Hindlimb muscle (tissue), 1 donor: ENCODE measurements at places on chromosomes 3 and 15. TPM values are rescaled to one million over a fixed set of nuclear protein-coding genes. Genes with fewer than 3 reads are reported as not detected.

AGBL1 gene
- polyA plus RNA-seq: 11.7 TPM

SLC2A2 gene
- not detected for polyA plus RNA-seq

CADM2 gene
- polyA plus RNA-seq: 5.8 TPM

DNA sequence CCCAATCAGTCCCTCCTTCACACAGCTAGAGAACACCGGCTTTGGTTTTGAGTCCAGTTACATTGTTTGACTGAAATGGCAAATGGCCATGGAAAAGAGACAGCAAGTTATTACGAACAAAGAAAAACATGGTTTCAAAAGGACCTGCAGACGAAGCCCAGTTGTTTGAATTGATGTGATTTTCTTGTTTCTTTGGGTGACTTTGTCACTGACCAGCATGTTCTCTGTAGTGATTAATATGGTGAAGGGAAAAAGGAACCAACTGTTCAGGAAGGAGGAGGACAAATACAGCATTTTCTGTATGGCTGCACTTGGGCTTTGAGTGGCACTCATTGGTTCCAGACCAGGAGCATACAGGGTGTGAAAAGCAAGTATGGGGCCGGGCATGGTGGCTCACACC, 217.4 kb upstream of the TPM1 start:
- DNase-seq: no peak

GRCh38 chr3:132245552-132246142, 71.6 kb upstream of the ACP3 start:
- peak; percentile 58 for DNase-seq

GRCh38 chr15:35060591-35060990, 24.5 kb downstream of the NANOGP8 start:
- no peak for DNase-seq

DNA sequence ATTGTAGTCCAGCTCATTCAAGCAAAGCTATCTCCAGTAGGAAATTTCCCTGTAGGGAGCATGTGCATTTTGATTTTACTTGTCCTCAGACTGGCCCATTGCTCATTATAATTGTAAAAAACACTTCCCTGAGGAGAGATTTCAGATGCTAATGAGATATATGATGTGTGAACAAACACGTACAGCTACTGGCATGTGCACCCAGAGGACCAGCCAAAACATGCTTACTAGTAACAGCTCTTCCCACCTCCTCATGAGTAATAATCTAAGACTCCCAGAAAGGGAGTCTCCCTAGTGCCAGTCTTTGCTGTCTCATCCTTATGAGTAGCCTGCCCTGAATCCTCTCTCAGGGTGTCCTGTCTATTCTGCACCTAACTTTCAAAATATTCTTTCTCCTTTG, 43.4 kb downstream of the FBXO22 start:
- DNase-seq: no peak

DNA sequence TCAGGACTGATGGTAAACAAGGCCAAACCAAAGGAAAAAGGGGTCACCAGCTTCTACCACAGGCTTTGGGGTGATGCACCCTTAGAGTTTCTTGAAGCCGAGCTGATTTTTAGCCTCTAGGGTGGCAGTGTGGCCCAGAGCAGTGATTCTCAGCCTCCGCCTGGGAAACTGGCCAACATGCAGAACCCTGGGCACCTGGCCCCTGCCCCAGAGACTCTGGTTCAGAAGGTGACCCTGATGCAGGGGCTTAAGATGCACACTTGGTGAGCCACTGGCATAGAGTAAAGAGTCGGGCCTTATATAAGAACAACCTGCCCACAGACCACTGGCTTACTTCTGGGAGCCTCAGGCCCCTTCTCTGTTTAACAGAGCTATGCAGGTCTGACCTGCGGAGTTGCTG, 44.5 kb downstream of the SYNM start:
- no peak for DNase-seq

DNA sequence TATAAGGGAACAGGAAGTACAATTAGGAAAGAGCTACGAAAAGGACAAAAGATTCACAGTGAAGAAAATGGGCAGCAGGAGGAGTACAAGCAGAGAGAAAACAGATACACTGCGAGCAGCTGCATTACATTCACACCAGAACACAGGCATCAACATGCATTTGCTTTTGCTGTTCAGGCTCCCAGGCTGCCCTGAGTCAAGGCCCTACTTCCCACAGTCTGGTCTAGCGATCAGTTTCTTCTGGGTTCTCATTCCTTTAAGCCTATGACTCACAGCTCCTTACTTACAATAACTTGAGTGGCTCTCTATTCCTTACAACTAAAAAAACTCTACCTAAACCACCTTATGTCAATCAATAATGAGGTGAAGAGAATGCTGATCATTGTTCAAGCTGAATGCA, 24.5 kb upstream of the ZNF445 start:
- no peak for DNase-seq

GRCh38 chr3:15426579-15427118, 695 bp downstream of the METTL6 start:
- DNase-seq: no peak

GRCh38 chr15:60426870-60427508, 29.2 kb upstream of the ANXA2 start:
- DNase-seq: peak; percentile 72

DNA sequence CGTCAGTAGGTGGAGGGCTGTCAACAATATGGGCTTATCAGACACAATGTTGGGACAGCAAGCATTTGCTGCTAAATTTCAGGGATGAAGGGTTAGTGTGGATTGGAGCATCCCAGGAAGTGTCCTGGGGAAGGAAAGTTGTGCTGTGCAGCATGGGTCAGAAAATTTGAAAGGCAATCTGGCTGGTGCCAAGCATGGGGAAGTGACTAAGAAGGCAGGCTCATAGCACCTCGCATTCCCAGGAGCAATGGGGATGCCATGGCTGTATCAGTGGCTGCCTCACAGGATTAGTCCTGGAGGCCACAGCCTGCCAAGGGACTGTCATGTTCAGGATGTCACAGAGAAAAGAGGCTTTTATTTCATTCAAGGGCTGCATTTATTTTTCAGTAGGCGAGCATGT, 322.4 kb upstream of the TRIM42 start:
- no peak for DNase-seq

DNA sequence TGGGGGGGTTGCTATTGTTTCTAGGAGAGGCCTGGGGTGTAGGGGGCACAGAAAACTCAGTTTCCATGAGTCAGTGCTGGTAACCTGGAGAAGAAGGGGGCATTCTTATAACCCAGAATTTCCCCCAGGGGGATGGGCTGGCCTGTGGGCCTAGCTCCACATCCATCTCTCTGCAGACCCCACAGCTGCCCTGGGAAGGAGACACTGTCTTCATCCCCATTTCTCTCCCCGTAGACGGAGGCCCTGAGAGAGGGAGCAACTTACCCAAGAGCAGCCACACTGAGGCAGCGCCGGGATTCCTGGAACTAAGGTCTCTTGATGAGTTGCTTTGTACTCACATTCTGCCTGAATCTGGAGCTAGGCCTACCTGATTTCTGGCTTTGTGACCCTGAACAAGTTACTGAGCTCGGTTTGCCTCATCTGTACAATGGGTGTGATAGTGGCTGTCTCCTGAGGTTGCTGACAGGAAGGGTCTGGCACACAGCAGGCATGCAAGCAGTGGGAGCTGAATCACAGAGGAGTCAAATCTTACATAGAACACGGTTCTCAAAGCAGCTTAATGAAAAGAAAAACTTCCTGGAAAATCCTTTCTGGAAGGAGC, 55.0 kb upstream of the LCTL start:
- no peak for DNase-seq

DNA sequence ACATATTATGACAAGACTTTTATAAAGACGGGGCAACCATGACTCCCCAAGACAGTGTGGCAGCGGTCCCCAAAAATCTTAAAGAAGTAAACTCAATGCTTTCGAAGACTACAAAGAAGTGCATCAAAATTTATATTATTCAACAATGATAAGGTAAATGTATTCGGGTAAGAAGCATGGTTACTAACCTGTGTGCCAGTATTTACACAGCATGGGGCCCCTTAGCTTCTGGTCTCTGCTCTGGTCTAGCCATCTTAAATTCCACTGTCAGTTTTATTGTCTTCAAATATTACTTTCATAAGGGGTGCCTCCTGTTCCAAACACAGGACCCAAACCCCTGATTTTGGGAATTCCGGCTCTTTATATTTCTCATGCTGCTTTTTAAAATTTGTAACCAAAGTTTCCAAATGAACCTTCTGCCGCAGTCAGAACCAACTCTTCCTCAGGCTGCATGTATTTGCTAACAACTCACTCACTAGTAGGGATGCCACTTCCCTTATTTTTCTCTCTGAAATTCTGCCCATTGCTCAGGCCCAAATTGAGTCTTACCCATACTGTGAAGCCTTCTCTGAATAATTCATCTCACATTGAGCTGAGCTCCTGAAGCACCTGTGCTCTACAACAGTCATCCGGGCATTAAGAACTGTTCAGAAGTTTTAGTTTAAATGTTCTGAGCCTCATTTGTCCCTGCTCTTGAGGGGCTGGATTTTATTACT, 1.2 kb downstream of the TTC23 start:
- no peak for DNase-seq

DNA sequence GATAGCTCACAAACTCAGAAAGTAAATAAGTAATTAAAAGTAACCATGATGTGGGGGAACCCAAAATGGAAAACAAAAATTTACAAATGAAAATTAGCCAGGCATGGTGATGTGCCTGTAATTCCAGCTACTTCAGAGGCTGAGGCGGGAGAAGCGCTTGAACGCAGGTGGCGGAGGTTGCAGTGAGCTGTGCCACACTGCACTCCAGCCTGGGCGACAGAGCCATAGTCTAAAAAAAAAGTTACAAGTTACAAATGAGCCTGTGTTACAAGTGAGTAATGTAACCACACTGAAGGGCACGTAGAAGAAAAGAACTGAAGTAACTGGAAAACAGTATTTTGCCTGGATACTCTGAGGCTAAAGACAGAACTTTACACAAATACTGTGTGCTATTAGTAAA, 11.3 kb downstream of the EXOSC7 start:
- DNase-seq: no peak

DNA sequence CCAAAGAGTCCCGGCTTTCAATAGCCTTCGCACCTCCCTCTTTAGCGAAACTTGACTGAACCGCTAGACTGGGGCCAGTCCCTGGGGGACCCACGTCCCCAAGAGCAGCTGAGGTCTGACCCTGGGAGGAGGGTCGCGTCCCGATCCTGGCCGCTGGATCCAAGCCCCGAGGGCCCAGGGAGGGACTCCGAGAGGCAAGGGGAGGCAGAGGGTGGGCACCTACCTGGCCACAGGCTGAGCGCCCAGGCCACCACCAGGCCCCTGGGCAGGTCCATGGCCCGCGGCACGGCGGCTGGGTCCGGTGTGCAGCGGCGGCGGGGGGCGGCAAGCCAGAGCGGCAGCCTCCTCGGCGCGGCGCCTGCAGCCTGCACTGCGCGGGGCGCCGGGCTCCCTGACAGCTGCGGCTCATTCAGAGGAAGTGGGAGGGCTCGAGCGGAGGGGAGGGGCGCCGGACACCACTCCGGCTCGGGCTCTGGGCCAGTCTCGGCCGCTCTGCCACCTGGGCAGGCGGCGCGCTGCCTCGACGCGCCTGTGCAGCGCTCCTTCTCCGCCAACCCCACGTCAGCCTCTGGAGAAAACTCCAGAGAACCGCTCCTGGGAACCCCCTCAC, at the start of gene ITGA11:
TSS of gene ITGA11 (minus strand) at position 372 of the 610 bp plus-strand sequence. CDS start at position 275, 97 bp downstream.
- DNase-seq: peak; percentile 74

DNA sequence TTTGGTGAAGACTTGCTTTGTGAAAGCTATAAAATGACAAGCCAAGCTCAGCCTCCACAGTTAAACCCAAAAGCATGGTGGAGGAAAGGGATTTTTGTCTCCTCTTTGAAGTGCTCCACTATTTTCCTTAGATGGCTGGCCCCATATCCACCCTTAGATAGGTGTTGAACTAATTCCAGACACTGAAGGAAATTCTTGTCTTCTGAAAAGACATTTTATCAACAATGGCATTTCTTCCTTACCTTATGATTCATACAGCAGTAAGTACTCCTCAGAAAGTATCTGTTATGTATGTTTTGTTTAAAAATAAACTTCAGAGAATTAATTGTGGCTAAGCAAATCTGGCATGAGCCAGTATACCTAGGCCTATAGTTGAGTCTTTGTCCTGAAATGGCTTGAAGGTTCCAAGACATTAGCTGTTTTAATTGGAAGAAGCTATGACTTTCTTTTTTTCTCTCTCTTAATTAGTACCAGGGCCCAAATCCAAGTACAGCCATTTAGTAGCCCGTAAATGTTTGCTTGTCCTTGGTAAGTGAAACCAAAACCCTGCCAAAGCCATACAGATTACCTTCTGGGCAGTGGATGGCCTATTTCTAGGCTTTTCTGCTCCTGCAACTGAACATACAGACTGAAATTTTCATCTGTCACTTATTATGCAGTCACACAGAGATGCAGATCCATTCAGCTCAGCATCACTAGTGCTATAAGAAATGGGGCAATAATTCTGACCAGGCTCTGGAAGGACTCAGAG, 5.1 kb upstream of the BFSP2 start:
- no peak for DNase-seq

DNA sequence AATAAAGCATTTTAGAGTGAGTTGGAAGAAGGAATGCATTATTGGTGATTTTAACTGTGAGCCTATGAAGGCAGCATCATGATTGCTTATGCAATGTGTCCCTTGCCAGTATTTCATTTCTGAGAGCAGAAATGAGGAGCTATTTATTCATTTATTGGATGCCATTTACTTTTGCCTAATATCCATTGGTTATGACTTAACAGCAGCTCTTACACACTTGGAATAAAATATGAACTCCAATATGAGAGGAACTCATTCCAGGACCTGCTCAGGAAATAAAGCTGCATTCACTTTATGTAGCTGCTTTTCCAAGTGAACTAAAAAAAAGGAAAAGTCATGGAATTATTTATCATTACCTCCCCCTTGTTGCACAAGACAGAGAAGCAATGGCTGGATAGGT, 280.1 kb downstream of the LRTM1 start:
- DNase-seq: peak; percentile 29

GRCh38 chr3:125239266-125239665, 26.7 kb upstream of the SLC12A8 start:
- DNase-seq: no peak
